ENCODE measurements at places on chromosomes 3 and 15.

DNA sequence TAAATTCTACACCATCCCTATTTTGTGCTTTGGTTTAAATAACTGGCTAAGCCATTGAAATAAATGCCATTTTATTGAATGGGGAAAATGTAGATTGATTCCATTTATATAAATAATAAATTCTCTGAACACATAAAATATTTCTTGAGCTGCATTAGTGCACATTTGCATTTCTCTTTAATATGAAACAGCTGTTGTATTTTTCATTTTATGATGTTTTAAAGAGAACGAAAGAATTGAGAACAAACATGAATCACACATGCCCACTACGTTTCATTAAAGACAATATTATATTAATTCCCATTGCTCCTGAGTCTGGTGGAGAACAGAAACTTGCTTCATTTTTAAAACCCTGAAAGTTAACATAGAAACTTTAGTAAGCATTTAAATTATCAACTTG is 235.7 kb upstream of the CFAP20DC start:
- DNase-seq, result no peak

- DNase-seq, result no peak
These were observed 66.3 kb upstream of the BBX start for GRCh38 chr3:107456501-107456900.

- DNase-seq, result no peak
These were observed 208.4 kb downstream of the TIGIT start for GRCh38 chr3:114502204-114502603.

- peak; percentile 87 for DNase-seq
These were observed 22.1 kb upstream of the SCAANT1 start for GRCh38 chr3:63934041-63934866.

- no peak for DNase-seq
These were observed 1.9 kb upstream of the RAB43 start for GRCh38 chr3:129123314-129124060.

DNA sequence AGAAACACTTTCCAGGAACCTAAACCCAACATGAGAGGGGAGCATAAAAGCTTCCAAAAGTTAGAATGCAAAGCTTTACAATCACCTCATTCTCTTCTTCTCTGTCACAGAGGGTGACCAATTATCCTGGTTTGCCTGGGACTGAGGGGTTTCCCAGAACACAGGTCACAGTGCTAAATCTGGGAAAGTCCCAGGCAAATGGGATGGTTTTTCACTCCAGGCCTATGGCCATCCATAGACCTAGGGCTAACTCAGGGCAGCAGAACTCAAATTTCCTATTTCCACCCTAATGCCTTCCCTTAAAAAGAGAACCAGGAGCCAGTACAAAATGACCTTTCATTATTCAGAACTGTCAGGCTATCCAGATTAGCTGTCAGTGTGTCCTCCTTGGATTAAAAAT is 77.0 kb downstream of the TM4SF4 start:
- no peak for DNase-seq

DNA sequence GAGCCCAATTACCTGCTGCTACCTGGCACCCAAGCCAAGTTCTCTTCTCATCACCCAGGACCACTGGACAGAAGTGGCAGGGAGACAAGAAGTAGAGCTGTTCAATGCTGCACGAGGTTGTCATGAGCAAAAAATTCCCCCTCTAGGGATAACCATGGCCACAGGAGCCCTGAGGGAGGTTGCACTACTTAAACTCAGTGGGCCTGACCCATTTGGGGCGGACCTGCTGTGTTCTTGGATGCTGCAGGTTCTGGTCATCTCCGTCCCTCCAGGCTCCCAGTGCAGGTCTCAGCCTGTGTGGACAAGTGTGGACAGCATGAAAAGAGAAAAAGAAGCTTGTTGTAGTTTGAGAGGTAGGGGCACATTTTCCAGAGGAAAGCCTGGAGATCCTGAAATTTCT is 26.1 kb upstream of the MANF start:
- DNase-seq, result no peak

- peak; percentile 69 for DNase-seq
These were observed 11.5 kb downstream of the ALS2CL start for GRCh38 chr3:46681856-46682540.

DNA sequence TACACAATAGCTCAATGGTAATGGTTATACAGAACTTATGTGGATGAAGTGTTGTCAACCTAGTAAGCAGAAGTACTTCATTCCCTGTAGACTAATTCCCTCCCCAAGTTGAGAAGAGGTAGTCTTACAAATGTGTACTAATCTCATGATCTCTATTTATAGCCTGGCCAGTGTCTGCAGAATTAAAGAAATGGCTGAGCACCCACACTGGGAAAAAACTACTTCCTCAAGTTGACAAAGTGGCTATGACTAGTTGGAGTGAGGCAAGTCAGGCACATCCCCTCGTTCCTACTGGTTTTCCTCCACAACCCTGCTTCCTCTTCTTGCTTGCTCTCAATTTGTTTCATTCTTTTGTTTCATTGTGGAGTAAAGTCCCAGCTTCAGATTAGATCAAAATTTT is 566.7 kb upstream of the ZNF717 start:
- DNase-seq, result peak; percentile 29

DNA sequence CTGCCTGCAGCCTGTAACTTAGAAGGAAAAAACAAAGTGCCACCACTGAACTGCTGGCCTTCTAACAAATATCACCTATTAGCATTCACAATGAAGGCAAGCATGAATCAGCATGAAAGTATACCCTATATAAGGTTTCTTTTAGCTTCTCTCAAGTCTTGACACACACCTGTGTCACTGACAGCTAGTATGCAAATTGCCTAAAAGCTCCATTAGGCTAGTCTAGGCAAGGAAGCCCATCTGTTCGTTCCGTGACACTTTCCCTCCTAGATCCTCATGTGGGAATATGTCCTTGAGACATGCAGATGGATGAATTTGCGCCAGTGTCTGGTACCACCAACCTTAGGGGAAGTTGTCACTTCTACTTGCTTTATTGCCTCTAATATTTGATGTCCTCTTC is 129.3 kb downstream of the RBMS3 start:
- DNase-seq, result no peak

DNA sequence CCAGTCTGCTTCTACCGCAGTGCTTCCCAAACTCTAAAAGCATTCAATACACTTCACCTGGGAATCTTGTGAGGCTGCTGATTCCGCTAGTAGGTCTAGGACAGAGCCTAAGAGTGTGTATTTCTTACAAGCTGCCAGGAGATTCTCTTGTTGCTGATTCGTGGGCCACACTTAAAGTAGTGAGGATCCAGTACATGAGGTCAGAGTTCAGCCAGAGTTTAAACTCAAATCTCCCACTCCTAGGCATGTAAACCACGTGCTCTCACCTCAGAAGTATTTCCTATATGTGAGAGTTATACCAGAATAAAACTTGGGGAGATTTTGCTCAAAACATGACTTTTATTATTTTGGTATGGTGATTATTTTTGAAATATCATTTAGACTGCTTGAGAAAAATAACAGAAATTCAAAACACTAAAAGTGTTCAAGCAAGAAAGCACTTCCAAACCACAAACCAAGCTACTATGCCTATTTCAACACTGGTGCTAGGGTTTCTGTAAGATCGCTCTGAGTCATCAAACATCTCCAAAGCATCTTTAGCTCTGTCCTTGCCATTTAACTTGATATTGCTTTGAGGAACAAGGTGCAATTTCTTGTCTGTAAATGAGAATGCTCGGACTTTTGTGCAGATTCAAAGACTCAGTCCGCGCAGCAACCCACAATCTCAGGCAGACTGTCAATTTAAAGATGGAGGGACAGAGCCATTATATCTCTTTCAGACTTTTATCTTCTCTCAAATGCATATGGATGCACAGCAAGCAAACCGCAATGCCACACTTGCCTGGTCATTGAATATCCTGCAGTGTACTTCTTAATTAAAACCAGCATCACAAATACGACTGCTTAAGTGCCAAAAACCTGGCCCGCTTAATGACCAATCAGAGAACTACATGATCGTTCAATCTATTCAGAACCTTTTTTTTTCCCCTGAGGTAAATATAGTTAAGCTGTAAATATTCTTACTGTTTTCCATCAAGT is 59.8 kb downstream of the AGTR1 start:
- peak; percentile 85 for DNase-seq

DNA sequence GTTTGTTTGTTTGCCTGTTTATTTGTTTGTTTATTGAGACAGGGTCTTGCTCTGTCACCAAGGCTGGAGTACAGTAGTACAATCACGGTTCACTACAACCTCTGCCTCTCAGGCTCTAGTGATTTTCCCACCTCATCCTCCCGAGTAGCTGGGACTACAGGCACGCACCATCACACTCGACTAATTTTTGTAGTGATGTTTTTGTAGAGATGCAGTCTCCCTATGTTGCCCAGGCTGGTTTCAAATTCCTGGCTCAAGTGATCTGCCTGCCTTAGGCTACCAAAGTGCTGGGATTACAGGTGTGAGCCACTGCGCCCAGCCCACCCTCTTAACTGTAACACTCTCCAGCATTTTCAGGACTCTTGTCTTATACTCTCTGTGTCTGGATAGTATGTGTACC is 26.7 kb downstream of the PLD1 start:
- DNase-seq, result no peak

DNA sequence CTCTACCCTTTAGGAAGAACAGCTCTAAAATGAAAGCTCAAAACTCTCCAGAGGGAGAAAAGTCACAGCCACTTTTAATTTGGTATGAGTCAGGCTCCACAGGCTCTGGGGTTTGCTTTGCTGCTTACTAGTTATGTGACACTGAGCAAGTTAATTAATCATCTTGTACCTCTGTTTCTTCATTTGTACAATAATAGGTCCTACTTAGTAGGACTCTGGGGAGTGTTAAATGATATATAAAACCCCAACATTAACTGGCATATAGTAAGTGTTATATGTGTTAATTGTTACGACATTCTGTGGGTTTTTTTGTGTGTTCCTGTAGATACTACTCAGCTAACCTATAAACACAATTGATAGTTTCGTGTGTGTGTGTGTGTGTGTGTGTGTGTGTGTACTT is 6.6 kb downstream of the ACKR2 start:
- no peak for DNase-seq

DNA sequence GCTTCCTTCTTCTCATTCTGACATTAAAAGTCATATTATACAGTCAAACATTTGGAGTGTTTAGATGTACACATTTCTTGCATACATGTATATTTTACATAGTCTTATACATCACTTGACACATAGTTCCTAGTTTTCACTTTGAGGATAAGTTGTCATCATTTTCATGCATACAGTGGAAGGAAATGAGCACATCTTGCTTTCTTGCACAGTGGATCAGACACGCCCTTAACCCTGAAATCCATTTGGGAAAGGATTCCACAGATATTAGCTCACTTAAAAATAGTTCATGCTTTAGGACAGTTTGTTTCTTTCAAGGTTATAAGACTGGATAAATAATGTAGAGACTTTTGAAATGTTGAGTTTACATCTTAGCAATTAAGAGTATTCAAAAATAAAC is 148.6 kb upstream of the MME start:
- no peak for DNase-seq

- peak; percentile 96 for DNase-seq
These were observed 39.3 kb upstream of the TRA2B start for GRCh38 chr3:185976977-185977678.

DNA sequence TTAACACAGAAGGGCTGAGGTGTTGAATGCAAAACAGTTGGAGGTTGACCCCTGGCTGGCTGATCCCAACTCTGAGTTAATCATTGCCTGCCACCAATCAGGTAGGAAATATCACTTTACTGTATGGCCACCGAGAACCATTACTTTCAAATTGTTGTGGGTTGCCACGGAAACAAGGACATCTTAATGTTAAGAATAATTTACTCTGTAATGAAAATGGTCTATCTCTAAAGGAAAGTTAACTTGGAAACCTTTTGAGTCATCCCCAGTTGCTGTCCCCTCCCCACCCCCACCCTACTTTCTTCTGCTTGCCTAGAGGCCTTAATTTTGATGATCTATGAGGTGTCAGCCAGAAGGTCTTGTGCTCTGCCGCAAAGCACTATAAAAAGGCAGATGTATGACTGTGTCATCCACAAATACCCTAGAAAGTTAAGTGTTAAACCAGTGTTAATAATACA is 78.7 kb upstream of the SNRK start:
- DNase-seq, result no peak

DNA sequence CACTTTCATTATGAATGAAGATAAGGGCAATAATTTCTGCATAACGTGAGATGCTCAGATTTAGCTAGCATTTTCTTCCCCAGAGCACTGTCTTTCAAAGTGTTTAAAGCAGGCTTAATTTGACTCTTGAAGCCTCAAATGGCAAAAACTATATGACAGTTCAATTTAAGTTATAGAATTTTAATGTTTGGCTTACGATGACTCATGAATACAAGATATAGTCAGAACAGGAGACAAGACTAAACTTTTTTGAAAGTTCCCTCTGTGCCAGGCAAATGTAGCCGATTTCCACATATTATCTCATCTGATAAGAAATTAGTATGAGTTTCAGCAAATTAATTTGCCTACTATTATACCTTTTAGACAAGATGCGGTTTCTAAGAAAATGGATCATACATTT is 19.6 kb downstream of the ABI3BP start:
- DNase-seq, result no peak

GRCh38 chr3:59137415-59137814 is 87.6 kb upstream of the CFAP20DC start:
- DNase-seq, result no peak
